Transverse colon (tissue), 4 donors: ENCODE measurements at places on chromosomes 11 and 22. TPM values are rescaled to one million over a fixed set of nuclear protein-coding genes. Genes with fewer than 3 reads are reported as not detected.

GRCh38 chr11:66429983-66430602, 8.6 kb downstream of the MRPL11 start:
- peak; percentile 78 for DNase-seq
- no peaks in the 10 kb centered on the region for H3K36me3 ChIP-seq
- no peak overlapping the region for H3K27ac ChIP-seq
- no peaks in the 10 kb centered on the region for H3K27me3 ChIP-seq

DNA sequence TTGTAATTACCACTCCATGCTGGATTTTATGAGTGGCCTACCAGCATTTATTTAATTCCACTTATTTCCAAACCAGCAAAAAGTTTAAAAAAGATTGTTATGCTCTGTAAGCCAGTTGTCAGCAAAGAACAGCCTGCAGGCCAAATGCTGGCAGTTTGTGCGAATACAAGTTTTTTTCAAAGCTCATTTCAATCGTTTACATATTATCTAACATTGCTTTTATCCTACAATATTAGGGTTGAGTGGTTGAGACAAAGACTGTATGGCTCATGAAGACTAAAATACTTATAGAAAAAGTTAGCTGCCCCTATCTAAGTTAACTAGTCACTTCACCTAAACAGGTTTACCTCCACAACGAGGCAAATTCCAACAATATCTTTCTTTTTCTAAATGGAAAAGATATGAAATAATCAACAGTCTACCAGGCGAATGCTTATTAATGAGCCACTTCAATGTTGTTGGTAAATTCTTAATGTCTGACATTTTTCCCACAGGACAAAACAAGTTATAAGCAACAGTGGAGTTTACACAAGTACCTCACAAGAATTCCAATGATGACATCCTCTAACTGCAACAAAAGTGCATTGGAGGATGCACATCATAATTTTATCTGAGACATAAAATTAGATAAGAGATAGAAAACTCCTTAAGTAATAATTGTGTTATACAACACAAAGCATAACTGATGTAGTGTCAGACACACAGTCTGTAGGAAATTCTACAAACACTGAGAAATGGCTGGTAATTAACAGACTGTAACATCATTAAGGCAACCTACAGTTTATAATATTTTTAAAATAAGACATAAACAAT, 35.8 kb upstream of the POU2AF2 start:
- no peaks in the 10 kb centered on the region for H3K27me3 ChIP-seq
- no peak for DNase-seq
- H3K4me3 ChIP-seq, result no peak overlapping the region
- no peaks in the 10 kb centered on the region for H3K36me3 ChIP-seq
- H3K27ac ChIP-seq, result no peak overlapping the region

- peaks cover 46% of the 10 kb centered on the region for H3K27me3 ChIP-seq
- no peak overlapping the region for H3K27ac ChIP-seq
- no peak for DNase-seq
- no peaks in the 10 kb centered on the region for H3K4me1 ChIP-seq
- H3K36me3 ChIP-seq, result no peaks in the 10 kb centered on the region
Measured at GRCh38 chr11:69924308-69925161, 105.3 kb upstream of the FGF3 start.

DNA sequence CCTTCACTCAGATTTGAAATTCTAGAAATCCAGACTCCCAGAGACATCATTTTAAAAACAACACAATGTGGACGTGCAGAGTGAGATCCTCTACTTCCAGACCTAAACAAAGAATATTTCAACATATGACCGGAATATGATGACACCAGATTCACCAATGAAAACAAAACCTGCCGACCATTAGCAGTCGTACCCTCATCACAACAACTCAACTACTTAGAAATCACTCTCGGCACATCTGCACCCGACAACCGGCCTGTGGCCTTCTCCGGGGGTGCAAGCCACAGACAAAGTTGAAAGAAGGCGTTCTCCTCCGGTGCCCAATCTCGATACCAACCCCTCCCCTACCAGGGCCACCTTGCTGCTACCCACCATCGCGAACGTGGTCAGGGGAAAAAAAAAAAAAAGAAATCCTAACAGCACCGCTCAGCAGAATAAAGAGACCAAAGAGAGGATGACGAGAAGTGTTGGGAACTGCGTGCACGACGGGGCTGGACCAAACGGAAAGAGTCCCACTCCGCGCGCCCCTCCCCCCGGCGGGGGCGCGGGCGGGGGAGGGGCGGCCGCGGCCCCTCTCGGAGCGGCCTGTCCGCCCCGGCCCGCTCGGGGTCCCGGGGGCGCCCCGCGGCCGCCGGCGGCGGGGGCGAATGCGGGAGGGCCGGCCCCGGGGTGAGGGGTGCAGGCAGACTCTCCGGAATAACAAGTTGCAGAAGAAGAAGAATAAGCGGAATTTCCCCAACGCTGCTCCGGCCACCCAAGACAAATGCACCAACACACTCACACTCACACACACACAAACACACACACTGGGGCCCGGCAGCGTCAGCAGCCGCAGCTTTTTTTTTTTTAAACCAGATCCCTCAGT, 1.7 kb downstream of the PHF21A start:
- H3K27ac ChIP-seq, result peak overlapping the region; percentile 93
- H3K4me3 ChIP-seq, result peak overlapping the region; percentile 70
- no peaks in the 10 kb centered on the region for H3K27me3 ChIP-seq
- H3K4me1 ChIP-seq, result peaks cover 22% of the 10 kb centered on the region
- peak; percentile 59 for DNase-seq

GRCh38 chr22:44570476-44571445, 72.7 kb upstream of the RTL6 start:
- no peaks in the 10 kb centered on the region for H3K4me1 ChIP-seq
- no peaks in the 10 kb centered on the region for H3K27me3 ChIP-seq
- no peak overlapping the region for H3K4me3 ChIP-seq
- no peak for DNase-seq

DNA sequence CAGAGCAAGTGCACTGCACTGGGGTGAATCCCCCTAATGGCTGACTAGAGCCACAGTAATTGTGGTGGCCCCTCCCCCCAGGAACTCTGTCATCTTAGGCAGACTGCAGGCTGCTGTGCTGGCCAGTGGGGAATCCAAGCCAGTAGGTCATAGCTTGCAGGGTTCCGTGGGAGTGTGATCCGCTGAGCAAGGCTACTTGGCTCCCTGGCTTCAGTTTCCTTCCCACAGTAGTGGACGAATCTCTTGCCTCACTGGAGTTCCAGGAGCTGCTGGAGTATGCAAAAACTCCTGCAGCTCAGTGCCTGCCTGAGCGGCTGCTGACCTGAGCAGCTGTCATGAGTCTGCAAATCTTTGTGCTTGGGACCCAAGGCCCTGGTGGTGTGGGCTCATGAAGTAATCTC, 13.2 kb downstream of the OOSP3 start:
- H3K36me3 ChIP-seq, result no peaks in the 10 kb centered on the region
- H3K27me3 ChIP-seq, result no peaks in the 10 kb centered on the region
- no peaks in the 10 kb centered on the region for H3K4me1 ChIP-seq

DNA sequence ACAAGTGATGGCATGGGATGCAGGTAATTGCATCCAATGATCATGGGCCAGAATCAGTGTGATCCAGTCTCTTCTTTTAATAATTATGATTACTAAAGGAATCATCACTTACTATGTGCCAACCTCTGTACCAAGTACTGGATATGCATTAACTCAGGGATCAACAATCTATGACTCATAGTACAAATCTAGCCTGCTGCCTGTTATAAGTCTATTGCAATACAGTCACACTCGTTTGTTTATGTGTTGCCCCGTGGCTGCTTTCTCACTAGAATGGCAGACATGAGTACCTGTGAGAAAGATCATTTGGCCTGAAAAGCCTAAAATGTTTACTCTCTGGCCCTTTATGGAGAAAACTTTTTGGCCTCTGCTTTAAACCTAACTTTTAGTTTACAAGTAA, 45.0 kb downstream of the OR6Q1 start:
- H3K4me1 ChIP-seq, result no peaks in the 10 kb centered on the region
- no peak overlapping the region for H3K27ac ChIP-seq
- DNase-seq, result no peak
- no peaks in the 10 kb centered on the region for H3K36me3 ChIP-seq

DNA sequence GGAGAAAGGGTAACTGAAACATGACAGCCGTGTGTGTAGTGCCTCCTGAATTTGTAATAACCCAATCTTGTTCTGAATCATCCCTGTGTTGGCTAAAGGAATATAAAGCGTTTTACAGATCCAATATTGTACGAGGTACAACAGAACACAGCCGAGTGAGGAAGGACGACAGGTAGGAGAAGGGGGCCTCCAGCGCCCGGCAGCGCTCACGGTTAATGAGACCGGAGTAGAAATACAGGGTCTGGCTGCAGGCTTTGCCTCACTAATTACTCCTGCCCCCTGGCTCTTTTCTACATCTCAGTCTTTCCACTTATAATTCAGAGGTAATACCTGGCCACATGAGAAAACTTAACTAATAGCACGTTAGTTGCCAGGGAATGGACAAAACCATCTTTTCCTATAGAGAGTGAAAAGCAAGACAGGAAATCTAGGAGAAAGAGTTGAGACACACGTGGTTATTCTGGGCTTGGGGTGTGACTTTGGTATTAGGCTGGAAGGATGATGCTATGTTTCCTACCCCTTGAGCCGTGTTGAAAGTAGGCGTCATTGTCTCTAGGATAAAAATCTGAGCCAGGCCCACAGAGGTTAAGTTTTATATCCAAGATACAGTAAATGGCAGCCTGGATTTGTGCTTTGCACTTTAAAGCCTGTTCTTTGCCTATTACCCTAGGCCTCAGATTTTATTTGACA, 54.1 kb downstream of the GRIK4 start:
- peaks cover 12% of the 10 kb centered on the region for H3K4me1 ChIP-seq
- H3K4me3 ChIP-seq, result no peak overlapping the region
- DNase-seq, result no peak
- H3K36me3 ChIP-seq, result no peaks in the 10 kb centered on the region

- H3K36me3 ChIP-seq, result no peaks in the 10 kb centered on the region
- DNase-seq, result no peak
- H3K27me3 ChIP-seq, result no peaks in the 10 kb centered on the region
- H3K4me1 ChIP-seq, result no peaks in the 10 kb centered on the region
- H3K27ac ChIP-seq, result no peak overlapping the region
Measured at GRCh38 chr22:37126882-37127281, 17.4 kb upstream of the TMPRSS6 start.

- no peak overlapping the region for H3K27ac ChIP-seq
- DNase-seq, result no peak
- no peaks in the 10 kb centered on the region for H3K27me3 ChIP-seq
- peaks cover 2% of the 10 kb centered on the region for H3K36me3 ChIP-seq
Measured at GRCh38 chr11:46437122-46437689, 45.6 kb upstream of the CHRM4 start.

DNA sequence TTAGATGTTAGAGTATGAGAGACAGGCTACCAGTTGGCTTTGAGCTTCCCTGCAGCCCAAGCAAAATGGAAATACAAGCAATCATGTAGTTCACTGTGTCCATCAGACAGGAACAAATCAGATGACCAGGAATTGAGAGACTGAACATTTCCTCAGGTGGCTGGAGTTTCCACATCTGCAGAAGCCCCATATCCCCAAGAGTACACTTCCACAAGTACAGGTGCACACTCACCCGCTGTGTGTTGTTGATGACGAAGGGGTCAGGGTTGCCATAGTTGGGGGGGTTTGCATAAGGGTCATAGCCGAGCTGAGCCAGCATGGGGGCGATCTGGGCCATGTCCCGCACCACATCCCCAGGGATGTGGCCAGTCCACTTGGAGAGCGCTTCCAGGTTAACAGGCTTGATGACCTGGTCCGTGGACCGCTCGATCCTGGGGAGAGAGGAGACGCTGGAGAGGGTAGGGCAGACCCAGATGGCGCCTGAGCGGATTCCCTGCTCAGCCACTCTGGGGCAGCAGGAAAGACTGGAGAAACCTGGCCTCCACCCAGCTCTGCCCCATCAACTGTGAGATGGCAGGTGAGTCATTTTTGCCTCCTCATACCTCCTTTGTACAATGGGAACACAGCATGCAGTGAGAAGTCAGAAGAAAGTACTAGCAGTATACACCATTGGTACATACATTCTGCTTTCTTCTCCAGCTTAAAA, 23.9 kb upstream of the TFIP11 start:
- no peak for DNase-seq
- no peaks in the 10 kb centered on the region for H3K36me3 ChIP-seq
- no peak overlapping the region for H3K4me3 ChIP-seq
- no peaks in the 10 kb centered on the region for H3K27me3 ChIP-seq
- H3K27ac ChIP-seq, result no peak overlapping the region
- H3K4me1 ChIP-seq, result no peaks in the 10 kb centered on the region

DNA sequence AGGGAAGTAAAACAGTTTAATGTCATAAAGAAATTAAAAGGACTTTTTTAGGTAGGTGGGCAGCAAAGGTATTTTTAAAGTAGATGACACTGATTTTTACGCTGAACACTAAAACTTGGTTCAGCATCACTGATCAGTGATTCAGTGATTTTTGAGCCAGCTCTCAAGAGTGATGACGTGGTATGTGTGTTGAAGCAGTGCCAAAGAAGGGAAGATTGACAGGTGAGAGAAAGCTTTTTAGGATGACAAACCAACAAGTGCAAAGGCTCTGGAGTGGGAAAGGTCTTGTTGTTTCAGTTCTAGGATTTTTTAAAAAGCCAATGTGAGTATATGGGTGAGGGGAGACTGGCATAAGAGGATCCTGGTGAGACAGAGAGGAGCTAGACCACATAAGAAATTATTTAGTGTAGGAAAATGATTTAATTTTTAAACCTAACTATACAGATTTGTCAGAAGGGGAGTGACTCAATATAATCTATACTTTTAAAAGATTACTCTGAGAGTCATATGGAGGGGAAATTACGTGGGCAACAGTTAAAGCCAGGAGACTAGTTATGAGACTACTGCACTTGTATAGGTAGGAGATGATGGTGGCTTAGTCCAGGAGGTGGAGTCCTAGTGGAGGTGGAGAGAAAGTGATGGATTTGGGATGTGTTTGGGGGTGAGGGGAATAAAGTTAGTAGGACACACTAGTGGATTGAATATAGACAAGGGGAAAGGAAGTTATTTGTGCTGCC, 17.6 kb upstream of the CALCB start:
- no peak for DNase-seq
- no peaks in the 10 kb centered on the region for H3K4me1 ChIP-seq
- no peak overlapping the region for H3K4me3 ChIP-seq
- peaks cover 3% of the 10 kb centered on the region for H3K27me3 ChIP-seq
- no peak overlapping the region for H3K27ac ChIP-seq
- H3K36me3 ChIP-seq, result no peaks in the 10 kb centered on the region

DNA sequence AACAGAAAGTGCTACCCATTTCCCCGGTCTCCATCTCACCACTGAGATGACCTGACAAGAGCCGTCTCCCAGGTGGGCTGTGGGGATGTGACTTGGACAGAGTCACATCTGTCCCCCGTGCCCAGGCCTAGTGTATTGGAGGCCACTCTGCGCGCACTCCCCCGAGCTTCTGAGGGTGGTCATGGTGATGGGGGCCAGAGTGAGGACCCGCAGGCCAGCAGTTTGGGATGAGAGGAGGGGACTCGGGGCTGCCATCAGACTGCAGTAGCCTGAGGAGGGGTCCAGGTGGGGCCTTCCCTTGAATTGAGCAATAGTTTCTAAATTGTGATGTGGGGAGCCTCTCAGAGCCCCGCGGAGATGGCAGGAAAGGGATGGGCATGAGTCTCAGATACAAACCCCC, 852.6 kb downstream of the TBC1D22A start:
- H3K4me1 ChIP-seq, result no peaks in the 10 kb centered on the region
- no peak overlapping the region for H3K27ac ChIP-seq
- DNase-seq, result no peak
- H3K36me3 ChIP-seq, result no peaks in the 10 kb centered on the region
- no peak overlapping the region for H3K4me3 ChIP-seq

FOLR3 gene
- not detected for total RNA-seq

APOBEC3H gene
- total RNA-seq, result not detected

RPS19BP1 gene
- total RNA-seq, result 153 TPM

ZBTB44 gene
- 29.7 TPM for total RNA-seq

BEST1 gene
- total RNA-seq, result 3.7 TPM
